ENCODE measurements at places on chromosomes 7 and 10.

- no peak overlapping the region for H3K27ac ChIP-seq
- H3K36me3 ChIP-seq = peaks cover 75% of the 10 kb centered on the region
- H3K27me3 ChIP-seq = no peaks in the 10 kb centered on the region
- no peaks in the 10 kb centered on the region for H3K4me1 ChIP-seq
- no peak for DNase-seq
Measured at GRCh38 chr7:30625283-30625682, 30.6 kb downstream of the GARS1 start.

- no peak overlapping the region for H3K4me3 ChIP-seq
- peaks cover 2% of the 10 kb centered on the region for H3K4me1 ChIP-seq
- H3K27me3 ChIP-seq = no peaks in the 10 kb centered on the region
- H3K27ac ChIP-seq = peak overlapping the region; percentile 6
- no peak for DNase-seq
Measured at GRCh38 chr10:124680675-124681074, 63.5 kb downstream of the FAM53B start.

- no peaks in the 10 kb centered on the region for H3K36me3 ChIP-seq
- DNase-seq = no peak
- H3K4me3 ChIP-seq = no peak overlapping the region
- H3K27me3 ChIP-seq = no peaks in the 10 kb centered on the region
- H3K4me1 ChIP-seq = peaks cover 16% of the 10 kb centered on the region
Measured at GRCh38 chr10:133249975-133250754, 12.5 kb downstream of the VENTX start.

DNA sequence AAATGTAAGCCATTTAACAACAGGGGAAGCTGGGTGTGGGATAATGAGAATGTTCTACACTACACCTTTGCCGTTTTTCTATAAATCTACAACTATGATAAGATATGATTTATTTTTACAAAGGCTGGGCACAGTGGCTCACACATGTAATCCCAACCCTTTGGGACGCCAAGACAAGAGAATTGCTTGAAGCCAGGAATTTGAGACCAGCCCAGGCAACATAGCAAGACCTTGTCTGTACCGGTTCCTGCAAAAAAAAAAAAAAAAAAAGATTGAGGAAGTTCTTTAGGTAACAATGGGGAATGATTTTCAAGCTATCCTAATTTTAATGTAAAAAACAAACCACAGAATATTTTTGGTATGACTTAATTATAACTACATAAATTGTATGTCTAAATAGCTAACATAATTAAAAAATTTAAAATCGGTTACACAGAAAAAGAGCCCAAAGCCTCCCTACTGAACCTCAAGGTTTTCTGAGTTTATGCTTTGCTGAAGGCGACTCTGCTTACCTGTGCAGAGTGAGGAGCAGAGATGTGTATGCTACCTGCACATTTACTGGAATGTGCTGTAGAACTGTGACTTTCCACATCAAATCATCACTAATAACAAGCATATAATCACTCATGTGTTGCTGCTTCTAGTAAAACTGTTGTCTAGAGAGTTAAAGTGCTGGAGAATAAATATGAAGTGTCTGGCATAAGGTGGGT, 163.4 kb downstream of the ATE1 start:
- H3K27ac ChIP-seq = no peak overlapping the region
- no peak for DNase-seq
- peaks cover 46% of the 10 kb centered on the region for H3K36me3 ChIP-seq
- H3K4me1 ChIP-seq = peaks cover 3% of the 10 kb centered on the region
- H3K4me3 ChIP-seq = no peak overlapping the region

DNA sequence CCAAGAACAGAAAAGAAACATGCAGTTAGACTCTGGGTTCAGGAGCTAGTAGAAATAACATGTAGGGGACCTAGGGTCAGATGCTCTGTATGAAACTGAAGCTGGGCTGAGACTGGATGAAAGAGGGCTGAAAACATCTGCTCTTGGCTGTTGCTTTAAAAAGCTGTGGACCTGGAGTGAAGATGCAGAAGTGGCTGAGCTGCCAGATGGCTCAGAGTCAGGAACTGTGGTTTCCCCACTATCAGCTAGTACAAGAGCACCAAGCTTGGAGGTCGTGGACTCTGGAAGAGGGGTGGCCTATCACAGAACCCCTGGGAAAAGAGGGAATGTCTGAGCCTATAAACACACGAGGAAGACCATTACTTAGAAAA, 5.9 kb downstream of the ADK start:
- no peaks in the 10 kb centered on the region for H3K27me3 ChIP-seq
- H3K27ac ChIP-seq = peak overlapping the region; percentile 26
- no peak for DNase-seq
- no peak overlapping the region for H3K4me3 ChIP-seq
- peaks cover 20% of the 10 kb centered on the region for H3K4me1 ChIP-seq

DNA sequence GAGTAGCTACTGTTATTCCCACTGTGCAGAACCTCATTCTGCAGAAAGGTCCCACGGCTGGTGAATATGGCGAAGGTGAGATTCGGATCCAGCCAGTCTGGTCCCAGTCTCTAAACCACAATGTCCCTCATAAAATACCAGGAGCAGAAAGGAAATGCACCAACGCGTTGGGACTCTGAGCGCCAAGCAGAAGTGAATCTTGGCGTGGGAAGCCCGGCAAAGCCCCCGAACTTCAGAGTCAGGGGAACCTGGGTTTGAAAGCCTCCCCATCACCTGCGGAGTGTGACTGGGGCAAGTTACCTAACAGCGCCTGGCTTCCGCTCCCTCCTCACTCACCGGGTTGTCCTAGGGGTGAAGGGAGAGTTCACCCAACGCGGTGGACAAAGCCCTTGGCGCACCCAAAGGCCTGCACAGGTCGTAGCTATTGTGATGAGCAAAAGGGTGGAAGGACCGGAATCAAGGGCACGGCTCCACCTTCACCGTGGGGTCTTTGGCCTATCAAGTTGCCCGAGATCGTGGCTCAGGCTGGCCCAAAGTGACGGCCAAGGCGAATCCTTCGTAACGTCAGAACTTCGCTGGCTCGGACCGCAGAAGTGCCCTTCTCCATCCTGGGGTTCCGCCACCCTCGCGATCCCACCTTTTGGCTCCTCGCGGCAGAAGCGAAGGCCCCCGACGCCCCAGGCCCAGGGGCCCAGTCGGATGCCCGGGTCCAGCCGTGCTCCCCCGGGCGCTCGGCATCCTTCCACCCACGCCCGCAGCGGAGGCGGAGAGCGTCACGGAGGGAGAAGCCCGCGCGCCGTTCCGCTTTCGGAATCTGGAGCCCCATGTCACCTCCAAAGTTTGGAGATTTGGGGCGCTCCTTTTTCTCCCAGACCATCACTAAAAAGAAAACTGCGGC, 811 bp downstream of the RGS10 start:
- no peaks in the 10 kb centered on the region for H3K36me3 ChIP-seq
- no peak overlapping the region for H3K27ac ChIP-seq
- peaks cover 55% of the 10 kb centered on the region for H3K27me3 ChIP-seq
- H3K4me1 ChIP-seq = peaks cover 27% of the 10 kb centered on the region

DNA sequence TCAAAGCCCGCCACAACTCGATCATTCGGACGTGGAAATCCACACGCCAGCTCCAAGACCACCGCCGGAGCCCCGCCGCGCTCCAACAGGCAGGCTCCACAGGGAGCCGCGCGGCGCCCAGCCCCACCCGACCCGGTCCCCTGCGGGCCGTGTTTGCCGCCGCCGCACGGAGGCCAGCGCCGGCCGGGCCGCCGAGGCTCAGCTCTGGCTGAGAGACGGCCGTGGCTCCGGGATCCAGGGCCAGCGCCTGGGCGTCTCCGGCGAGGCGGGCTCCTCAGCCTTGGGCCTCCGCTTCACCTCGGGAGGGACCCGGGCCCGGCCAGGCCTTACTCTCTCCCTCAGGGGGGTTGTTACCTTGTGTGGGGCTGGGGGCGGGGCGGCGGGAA, 333 bp downstream of the SMNDC1 start:
- peaks cover 38% of the 10 kb centered on the region for H3K36me3 ChIP-seq
- H3K4me3 ChIP-seq = peak overlapping the region; percentile 95
- DNase-seq = no peak
- H3K27ac ChIP-seq = peak overlapping the region; percentile 99
- H3K27me3 ChIP-seq = no peaks in the 10 kb centered on the region

DNA sequence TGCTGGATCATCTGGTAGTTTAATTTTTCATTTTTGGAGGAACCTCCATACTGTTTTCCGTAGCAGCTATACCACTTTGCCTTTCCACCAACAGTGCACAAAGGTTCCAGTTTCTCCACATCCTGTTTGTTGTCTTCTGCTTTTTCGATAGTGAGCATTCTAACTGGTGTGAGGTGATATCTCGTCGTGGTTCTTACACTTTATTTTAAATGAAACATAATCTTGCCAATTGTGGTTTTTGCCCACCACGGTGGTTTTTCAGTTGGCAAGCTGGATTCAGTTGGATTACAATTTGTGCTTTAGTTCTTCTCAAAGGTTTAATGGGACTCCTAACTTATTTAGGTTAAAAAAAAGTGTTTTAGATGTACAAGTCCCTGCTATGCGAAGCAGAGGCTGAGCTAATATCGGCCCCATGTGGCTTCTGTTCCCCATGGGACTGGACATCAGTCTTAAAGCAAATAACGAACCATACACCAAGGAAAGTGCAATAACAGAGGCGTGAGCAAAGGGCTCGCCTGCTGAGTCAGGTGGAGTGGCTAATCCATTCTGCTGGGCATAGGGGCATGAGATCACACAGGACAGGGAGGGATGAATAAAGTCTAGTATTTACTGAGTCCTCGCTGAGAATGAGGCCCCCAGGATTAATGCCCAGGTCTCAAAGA, 153.6 kb downstream of the AOAH start:
- no peak overlapping the region for H3K4me3 ChIP-seq
- no peaks in the 10 kb centered on the region for H3K27me3 ChIP-seq
- H3K27ac ChIP-seq = no peak overlapping the region
- H3K4me1 ChIP-seq = peaks cover 61% of the 10 kb centered on the region
- no peak for DNase-seq

DNA sequence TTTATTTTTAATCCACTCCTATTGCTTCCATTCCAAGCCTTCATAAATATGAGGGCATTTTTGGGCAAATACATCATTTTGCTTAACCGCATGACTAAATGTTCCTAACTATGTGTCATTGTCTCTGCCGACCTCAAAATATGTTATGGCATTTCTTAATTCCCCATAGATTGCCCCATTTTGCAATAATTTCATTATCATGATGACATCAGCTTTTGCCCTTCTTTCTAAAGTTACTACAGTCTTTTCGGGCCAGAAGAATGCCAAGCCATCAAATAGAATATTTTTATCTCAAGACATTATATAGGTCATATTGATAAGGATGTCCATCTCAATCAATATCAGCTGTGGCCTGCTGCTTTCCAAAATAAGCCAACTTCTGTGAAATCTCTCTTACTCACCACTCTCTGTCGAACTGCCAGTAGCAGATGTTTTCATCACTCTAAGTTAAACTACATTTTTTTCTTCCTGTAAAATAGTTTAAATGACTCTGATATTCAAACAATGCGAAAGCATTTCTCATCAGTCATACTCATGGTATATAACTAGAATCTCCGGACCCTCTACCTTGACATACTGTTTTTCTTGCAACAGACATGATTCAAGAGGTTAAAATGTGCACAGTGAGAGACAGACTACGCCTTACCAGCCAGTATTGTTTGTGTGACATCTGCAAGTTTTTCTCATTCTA, 1254.6 kb upstream of the CELF2 start:
- H3K27me3 ChIP-seq = no peaks in the 10 kb centered on the region
- DNase-seq = no peak
- H3K4me3 ChIP-seq = no peak overlapping the region
- peaks cover 7% of the 10 kb centered on the region for H3K36me3 ChIP-seq

GRCh38 chr7:124460056-124460450, 305.5 kb downstream of the GPR37 start:
- H3K27me3 ChIP-seq = no peaks in the 10 kb centered on the region
- DNase-seq = no peak
- no peaks in the 10 kb centered on the region for H3K36me3 ChIP-seq
- H3K4me3 ChIP-seq = no peak overlapping the region
- H3K4me1 ChIP-seq = no peaks in the 10 kb centered on the region
- no peak overlapping the region for H3K27ac ChIP-seq

Data from WTC11 (cell line).